ENCODE measurements at places on chromosomes 7 and 10. TPM values are rescaled to one million over a fixed set of nuclear protein-coding genes. Genes with fewer than 3 reads are reported as not detected.

- no peak for DNase-seq
Measured at GRCh38 chr10:45437587-45438465, 63.8 kb downstream of the ALOX5 start.

DNA sequence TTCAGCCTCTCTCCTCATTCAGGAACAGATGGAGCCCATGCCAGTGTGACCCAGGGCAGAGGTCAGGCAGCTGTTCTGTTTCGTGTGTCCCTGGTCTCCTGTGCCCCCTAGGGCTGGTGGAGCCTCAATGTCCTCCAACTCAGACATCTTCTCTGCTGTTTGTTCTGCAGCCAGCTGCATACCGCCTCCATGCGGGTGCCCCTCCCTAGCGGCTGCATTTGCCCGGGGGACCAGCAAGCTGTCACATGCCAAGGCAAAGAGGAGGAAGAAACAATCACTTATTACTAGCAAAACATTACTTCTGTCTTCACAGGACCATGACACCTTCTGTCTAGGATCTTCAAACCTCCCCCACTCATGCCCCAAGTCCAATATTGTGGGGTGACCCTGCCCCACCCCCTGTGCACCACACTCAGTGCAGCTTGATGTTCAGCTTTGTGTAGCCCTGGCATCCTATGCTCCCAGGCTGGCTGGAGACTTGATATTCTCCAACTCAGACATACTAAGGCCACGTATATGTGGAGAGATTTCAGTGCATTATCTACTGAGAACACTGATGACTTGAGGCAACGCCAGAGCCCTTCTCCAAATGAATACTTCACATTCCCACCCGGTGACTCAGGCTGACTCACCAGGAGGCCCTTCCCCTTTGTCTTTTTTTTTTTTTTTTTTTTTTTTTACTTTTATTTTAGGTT is 188.9 kb downstream of the SKIDA1 start:
- DNase-seq: peak; percentile 68

GRCh38 chr10:35150308-35150707 is 23.7 kb downstream of the CREM start:
- no peak for DNase-seq

- DNase-seq: no peak
Measured at GRCh38 chr7:42372479-42372878, 135.5 kb upstream of the GLI3 start.

GRCh38 chr10:116287906-116288501 is 15.0 kb upstream of the GFRA1 start:
- DNase-seq: no peak

DNA sequence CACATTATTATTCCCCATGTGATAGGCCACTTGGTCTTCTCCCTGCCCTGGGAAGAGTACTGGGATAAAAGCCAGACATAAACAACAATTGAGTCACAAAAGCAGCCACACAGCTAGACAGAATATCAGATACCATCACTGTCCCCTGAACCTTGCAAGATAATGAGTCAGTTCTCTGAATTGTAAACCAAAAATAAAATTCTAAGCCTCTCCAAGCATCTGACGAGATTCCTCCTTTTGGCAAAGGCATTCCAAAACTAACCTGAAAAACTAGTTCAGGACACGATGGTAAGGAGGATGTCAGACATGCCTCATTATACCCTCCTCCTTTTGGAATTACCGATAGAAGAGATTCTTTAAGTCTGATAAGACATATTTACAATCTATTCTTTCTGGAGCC is 450.7 kb downstream of the HTR7 start:
- peak; percentile 57 for DNase-seq

Gene HTR5A
- not detected for polyA plus RNA-seq

Gene PVRIG
- not detected for polyA plus RNA-seq

Gene TFAM
- 9.0 TPM for polyA plus RNA-seq
